Large intestine (tissue), 12 donors: ENCODE measurements at places on chromosomes 13 and 19. TPM values are rescaled to one million over a fixed set of nuclear protein-coding genes. Genes with fewer than 3 reads are reported as not detected.

The ZNF221 gene
- 3.5 TPM for polyA plus RNA-seq

The GJB2 gene
- polyA plus RNA-seq: 4.1 TPM

The ZNF235 gene
- 7.6 TPM for polyA plus RNA-seq

The SIRT6 gene
- polyA plus RNA-seq: 27.8 TPM

The URAD gene
- 47.1 TPM for polyA plus RNA-seq
